ENCODE measurements at places on chromosomes 1 and 21. TPM values are rescaled to one million over a fixed set of nuclear protein-coding genes. Genes with fewer than 3 reads are reported as not detected.

Gene NPHS2
- total RNA-seq = not detected

Gene KIF14
- total RNA-seq = 30.0 TPM

Gene TIMM17A
- total RNA-seq = 60.4 TPM

GRCh38 chr21:23524685-23525084 is 2082.6 kb downstream of the MRPL39 start:
- no peak for DNase-seq

DNA sequence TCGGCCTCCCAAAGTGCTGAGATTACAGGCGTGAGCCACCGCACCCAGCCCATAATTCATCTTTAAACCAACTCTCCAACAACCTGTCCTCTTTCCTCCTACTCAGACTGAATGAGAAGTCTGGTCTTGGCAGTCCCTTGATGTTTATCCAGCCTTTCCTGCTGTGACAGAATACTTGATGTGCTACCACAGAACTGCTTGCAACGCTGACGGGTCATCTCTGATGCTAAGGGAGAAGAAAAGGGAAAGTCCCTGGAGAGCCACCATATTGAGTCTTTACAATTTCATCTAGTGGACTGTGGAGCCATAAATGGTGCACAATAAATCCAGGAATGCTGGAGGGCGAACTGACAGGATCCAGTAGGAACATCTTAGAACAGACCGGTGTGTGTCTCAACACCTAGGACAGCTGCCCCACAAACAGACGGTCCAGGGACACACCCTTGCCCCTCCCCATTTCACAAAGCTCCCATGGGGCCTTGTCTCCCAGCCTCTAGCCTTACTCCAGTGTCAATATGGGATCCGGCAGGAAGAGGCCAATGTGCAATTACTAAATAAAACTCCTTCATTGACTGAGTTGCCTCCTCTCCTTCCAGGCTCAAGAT is 30.7 kb downstream of the JAK1 start:
- no peak for DNase-seq

DNA sequence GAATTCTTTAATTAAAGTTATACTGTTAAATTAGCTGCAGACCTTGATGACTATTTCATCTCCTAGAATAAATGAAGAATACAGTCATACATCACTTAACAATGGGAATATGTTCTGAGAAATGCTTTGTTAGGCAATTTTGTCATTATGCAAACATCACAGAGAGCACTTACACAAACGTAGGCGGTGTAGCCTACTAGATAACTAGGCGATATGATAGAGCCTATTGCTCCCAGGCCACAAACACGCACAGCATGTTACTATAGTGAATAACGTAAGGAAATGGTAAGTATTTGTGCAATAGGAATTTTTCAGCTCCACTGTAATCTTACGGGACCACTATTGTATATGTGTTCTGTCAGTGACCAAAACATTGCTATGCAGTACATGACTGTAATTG is 37.6 kb upstream of the DESI2 start:
- no peak for DNase-seq

Data from PC-9 (cell line).